ENCODE measurements at places on chromosomes 7 and 10. TPM values are rescaled to one million over a fixed set of nuclear protein-coding genes. Genes with fewer than 3 reads are reported as not detected.

The MRLN gene
- not detected for total RNA-seq

The AKR1D1 gene
- total RNA-seq: not detected

The PLEKHS1 gene
- 0.12 TPM for total RNA-seq

The NUTM2E gene
- not detected for total RNA-seq

The CC2D2B gene
- total RNA-seq: 1.2 TPM

The PNLIPRP1 gene
- not detected for total RNA-seq

The CYCS gene
- 191 TPM for total RNA-seq

The UTF1 gene
- total RNA-seq: not detected

The SPDYE6 gene
- not detected for total RNA-seq

GRCh38 chr7:105990141-105990540, 27.1 kb downstream of the CDHR3 start:
- DNase-seq: no peak

GRCh38 chr10:97427571-97428179, 1.7 kb downstream of the PGAM1 start:
- no peak for DNase-seq

GRCh38 chr10:131560706-131561355, 249.3 kb upstream of the TCERG1L start:
- no peak for DNase-seq

DNA sequence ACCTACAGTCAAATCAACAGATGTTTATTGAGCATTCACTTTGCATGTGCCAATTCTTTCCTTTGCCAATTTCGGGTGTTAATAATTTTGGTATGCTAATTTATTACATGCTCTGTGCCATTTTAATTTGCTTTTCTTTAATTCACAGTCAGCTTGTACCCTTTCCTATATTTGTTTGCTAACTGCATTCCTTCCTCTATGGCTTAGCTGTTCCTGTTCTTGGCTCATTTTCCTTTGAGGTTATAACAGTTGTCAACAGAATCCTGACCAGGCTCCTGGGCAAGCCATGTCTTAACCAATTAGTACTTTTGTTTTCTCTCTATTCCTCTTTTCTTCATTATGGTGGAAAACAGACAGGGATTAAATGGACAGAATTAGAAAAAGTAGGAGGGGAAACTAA, 73.6 kb upstream of the RPA3 start:
- no peak for DNase-seq

GRCh38 chr7:154774303-154774969, 228.5 kb downstream of the PAXIP1 start:
- DNase-seq: no peak

- no peak for DNase-seq
These were observed 16.7 kb downstream of the CAMK2B start for GRCh38 chr7:44308596-44309270.

GRCh38 chr10:7403620-7404019, 7.2 kb downstream of the SFMBT2 start:
- DNase-seq: no peak

GRCh38 chr10:47340608-47341170, 7.5 kb upstream of the RBP3 start:
- no peak for DNase-seq

- no peak for DNase-seq
These were observed 452.8 kb upstream of the POT1 start for GRCh38 chr7:125382401-125382800.

GRCh38 chr7:8260871-8261694, 884 bp downstream of the ICA1 start:
- no peak for DNase-seq

- DNase-seq: no peak
These were observed 61.8 kb downstream of the ADD3 start for GRCh38 chr10:110069502-110069982.

GRCh38 chr10:113666682-113667252, 2.9 kb upstream of the NRAP start:
- no peak for DNase-seq

DNA sequence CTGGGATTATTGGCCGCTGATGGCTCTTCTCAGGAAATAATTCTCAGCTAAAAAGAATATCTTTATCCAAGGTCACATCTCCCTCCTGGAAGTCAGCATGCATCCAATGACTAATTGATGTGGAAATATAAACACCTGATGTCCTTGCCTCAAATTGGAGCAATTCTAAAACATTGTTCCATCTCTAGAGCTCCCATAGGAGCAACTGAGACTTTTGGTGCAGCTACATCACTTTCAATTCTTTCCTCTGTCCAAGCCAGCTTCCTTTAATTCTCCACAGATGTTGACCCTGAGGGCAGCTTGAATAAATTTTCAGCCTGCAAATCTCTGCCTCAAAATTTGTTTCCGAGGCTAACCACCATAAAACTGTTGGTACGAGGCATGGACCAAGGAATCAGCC, 43.9 kb upstream of the KCND2 start:
- no peak for DNase-seq

DNA sequence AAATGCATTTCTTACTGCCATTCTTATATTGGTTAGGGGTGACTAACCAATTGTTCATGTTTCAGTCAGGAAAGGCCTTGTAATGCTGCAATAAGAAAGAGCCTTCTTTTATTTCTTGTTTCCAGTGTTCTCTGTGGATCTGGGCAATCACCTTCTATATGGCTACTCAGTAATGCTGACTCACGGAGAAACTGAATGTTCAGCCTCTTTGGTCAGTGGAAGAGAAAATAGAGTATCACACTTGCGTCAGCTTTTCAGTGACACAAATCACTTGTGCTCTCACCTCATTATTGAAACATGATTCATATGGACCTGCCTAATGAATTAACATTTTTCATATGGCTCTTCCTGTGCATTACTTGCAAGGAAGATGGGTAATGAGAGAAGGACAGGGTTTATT, 243.9 kb upstream of the POT1 start:
- no peak for DNase-seq

DNA sequence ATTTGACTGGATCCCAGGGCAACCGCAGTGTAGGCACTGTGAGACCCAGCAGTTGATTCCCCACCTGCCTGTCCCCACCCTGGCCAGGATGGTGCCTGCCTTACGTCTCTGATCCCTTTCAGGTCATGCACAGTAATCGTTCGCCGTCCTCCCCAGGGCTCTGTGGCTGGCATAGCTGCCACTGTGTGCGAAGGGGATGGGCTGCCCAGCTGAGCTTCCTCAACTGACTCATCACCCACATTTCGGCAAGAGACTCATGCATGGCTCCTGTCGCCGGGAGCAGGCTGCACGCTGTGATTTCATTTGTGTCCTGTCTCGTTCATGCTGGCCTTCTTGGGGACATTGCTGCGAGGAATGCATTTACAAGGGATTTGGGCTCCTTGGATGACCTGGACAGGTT, 252.4 kb downstream of the KLF6 start:
- no peak for DNase-seq

GRCh38 chr10:43264344-43264964, 2.4 kb downstream of the RASGEF1A start:
- no peak for DNase-seq

- peak; percentile 20 for DNase-seq
These were observed 39.1 kb downstream of the LRRC20 start for GRCh38 chr10:70343312-70343711.

All from natural killer cell treated with Interleukin-12 subunit alpha and Interleukin-12 subunit beta and Interleukin-15 and Interleukin-18, amount 100 ng/mL, for 72 hours (primary cell).